Myometrial cell (primary cell): ENCODE measurements at places on chromosomes 4 and X. TPM values are rescaled to one million over a fixed set of nuclear protein-coding genes. Genes with fewer than 3 reads are reported as not detected.

HNRNPD gene
- 36.6 and 40.6 TPM in 2 replicates for total RNA-seq

PDCL2 gene
- not detected in 2 replicates for total RNA-seq

TBC1D8B gene
- 8.6 and 12.8 TPM in 2 replicates for total RNA-seq

KLHL34 gene
- not detected in 2 replicates for total RNA-seq

RS1 gene
- total RNA-seq = not detected in 2 replicates
